Fibroblast of skin of left quadriceps (primary cell): ENCODE measurements at places on chromosomes 12 and 14.

- DNase-seq = no peak
These were observed 2.4 kb upstream of the NKX2-1 start for GRCh38 chr14:36522347-36522971.

GRCh38 chr14:64217308-64217707 lies 76.9 kb downstream of the ESR2 start:
- no peak for DNase-seq

- peak; percentile 88 for DNase-seq
These were observed 35.7 kb upstream of the EML1 start for GRCh38 chr14:99757331-99758070.

DNA sequence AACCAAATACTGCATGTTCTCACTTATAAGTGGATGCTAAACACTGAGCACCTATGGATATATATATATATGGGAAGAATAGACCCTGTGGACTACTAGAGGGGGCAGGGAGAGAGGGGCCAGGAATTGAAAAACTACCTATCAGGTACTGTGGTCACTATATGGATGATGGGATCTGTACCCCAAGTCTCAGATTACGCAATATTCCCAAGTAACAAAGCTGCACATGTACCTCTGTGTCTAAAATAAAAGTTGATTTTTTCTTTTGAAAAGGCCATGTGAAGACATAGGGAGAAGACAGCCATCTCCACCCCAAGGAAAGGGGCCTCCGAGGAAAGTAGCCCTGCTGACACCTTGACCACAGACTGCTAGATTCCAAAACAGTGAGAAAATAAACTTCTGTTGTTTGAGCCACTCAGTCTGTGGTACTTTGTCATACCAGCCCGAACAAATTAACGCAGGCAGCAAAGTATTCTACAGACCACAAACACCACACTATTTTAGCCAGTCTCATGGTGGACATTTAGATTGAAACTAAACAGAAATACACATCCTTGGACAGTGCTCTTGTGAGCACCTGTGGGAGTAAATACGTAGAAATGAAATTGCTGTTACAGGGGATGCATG lies 197.1 kb downstream of the EFCAB11 start:
- no peak for DNase-seq

DNA sequence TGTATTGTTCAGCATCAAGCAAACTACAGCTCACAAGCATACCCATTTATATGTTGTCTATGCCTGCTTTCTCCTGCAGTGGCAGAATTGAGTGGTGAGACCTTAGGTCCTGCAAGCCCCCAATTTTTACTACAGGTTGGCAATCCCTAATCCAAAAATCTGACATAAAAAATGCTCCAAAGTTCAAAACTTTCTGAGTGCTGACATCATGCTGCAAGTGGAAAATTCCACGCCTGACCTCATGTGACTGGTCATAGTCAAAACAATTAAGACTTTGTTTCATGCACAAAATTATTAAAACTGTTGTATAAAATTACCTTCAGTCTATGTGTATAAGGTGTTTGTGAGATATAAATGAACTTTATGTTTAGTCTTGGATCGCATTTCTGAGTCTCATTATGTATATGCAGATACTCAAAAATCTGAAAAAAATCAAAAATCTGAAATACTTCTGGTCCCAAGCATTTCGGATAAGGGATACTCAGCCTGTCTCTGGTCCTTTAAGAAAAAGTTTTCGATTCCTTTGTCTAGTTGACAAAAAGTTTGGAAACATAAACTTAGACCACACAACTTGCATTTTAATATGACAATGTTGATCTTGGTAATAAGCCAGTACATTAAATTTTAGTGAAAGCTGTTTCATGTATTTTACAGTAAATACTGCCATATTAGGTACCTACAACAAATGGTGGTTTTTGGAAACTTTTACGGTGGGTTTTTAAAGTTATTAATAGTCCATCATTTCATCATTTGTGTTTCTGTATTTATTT lies 81.5 kb downstream of the AEBP2 start:
- DNase-seq = no peak

- DNase-seq = peak; percentile 48
These were observed at the start of gene MAP1LC3B2 for GRCh38 chr12:116559162-116559935. Gene MAP1LC3B2, plus strand, starts transcription at chr12:116559381. Its CDS starts 16,562 bp downstream, at chr12:116575943.

DNA sequence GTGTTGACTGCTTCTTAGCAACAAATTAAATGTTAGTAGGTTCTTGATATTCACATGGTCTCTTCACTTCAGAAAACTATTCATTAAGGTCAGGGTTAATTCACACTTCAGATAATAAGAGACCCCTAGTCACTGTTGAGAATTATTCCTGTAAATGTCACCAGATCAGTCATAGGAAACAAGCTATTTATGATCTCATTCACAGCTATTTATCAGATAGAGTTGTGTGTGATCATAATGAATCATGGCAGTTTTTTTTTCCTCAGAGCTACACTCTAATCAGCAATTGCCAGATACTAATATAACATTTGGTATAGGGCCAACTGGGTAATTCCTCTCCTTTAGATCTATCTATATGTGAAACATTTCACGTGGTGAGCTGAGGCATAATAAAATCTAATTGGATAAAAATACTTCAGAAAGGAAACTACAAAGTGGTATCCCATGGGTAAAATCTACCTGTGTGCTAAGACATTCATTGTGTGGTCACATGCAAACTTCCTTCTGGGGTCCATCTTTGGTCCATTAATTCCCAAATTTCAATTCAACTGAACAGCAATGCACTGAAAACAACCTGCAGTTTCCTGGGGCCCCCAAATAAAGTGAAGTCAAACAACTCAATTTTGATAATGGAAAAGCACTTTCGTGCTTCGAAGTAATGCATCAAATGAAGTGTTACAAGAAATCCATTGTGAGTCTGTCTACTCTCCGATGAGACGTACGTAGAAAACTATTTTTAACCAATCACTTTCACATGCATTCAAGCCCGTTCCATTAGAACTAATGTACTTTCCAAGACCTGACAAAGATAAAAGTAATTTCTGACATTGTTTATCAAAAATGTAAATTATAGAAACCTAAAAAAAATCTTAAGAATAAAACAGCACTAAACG lies 197.0 kb downstream of the ACSS3 start:
- DNase-seq = no peak

GRCh38 chr12:11961686-11962085 lies 109.1 kb upstream of the BCL2L14 start:
- DNase-seq = no peak

DNA sequence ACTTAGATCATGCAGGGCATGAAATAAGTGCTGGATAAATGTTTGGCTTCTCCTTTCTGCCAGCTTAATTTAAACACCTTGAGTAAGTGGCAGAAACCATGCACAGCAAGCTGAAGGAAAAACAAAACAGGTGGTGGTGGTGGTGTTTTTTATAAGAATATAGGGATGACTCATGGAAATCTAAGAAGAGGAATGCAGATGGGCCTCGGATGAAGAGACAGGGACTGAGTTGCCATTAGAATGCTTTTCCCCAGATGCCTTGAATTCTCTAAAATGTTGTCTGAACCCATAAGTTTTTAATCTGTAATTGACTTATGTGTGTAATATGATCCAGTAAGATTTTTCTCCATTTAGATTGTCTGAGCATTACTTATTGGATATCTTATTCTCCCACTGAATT lies 93.1 kb upstream of the ZDHHC17 start:
- peak; percentile 87 for DNase-seq

DNA sequence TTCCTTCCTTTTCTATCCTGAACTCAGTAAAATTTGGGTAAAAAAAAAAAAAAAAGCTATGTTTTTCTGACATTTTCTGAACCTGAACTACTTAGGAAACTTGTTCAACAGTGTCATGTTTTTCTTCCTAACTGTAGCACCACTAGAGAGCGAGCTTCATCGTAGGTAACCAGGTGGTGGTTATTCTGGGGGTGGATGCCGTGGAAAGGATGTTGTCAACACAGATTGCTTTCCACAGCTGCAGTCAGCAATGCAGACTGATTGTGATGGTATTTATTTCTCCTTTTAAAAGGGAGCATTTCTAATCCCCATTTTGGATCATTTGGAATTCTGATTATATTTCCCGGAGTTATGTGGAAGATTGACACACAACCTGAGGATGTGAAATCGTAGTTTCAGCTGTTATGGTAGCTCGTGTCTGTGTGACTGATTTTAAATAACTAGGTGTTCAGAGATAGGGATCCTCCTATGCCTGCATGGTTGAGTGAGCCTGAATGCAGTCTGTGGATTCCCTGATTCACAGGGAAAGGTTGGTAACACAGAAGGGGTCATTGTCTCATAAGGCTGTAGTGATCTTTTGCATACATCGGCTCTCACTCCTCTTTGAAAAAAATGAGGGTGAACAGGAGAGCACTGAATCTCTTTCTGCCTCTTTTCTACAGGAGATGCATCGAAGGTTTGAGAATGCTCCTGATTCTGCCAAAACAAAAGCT lies 113.2 kb downstream of the ERC1 start:
- DNase-seq = no peak

- DNase-seq = no peak
These were observed 2.4 kb downstream of the CEP83 start for GRCh38 chr12:94457311-94457710.

DNA sequence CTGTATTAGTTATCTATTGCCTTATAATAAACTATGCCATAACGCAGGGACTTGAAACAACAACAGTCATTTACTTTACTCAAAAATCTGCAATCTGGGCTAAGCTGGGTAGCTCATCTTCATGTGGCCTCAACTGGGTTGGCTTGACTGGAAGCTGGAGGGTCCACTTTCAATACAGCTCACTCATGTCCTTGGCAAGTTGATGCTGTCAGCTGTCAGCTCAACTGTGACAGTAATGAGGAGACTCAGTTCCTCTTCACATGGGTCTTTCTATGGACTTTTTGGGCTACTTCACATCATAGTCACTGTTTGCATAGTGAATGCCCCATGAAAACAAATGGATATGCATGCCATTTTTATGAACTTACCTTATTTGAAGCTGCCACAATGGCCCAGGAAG lies 33.6 kb upstream of the STRAP start:
- DNase-seq = no peak

- no peak for DNase-seq
These were observed 185.5 kb upstream of the FAR2 start for GRCh38 chr12:28963554-28963953.

GRCh38 chr14:53183056-53183455 lies 29.9 kb upstream of the DDHD1 start:
- no peak for DNase-seq

DNA sequence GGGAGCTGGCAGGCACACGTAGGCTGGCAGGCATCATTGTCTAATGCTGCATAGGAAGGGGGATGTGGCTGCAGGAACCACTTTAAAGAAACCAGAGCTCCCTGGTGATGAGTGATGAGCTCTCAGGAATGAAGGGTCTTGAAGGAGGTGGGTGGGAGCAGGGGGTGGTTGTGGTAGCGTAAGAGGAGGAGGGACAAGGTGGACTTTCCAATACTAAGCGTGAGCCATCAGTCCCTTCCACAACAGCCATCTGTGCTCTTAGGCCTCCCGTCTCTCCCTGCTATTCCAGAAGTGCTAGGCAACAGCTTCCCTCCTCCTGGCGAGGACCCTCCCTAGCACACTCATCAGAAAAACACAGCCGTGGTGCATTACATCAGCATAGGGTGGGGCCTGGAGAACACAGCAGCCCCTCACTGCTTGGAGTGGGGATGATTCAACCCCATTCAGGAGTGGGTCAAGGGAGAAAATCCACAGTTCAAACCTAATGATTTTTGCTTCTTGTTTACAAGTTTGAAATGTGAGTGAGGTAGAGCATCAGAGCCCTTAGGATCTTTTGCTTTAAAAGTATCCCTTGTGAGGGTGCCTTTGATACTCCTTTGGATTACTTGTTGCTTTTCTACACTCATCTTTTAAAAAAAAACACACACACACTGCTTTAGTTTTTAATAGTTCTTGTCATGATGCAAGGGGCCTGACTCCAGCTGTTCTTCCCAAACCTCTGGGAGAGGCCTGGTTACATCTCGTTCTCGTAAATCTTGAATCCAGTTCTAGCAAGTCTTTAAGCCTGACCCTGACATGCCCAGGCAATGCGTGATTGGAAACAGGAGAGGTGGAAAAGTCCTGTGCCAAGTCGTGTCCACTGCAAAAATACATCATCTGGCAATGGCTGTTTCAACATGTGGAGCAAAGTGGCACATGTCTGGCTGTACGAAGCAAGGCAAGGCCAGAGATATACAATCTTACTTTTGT lies 356.4 kb upstream of the DDHD1 start:
- no peak for DNase-seq

DNA sequence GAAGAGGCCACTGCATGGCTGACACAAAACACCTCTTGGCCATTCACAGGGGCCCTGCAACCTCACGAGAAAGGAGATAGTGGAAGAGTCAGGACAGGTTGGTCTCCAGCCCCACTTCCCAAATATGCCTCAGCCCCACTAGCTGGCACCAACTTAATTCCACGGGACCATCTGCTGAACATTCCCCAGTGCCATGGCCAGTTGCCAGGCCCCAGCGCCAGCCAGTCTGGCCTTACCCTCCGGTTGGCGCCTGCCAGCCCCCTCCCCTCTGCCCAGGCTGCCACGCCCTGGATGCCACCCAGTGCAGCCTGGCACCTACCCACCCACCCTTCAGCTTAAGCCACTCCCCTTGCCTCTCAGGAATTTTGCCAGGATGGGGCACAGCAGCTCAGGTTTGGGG lies 21.2 kb upstream of the HSPB8 start:
- no peak for DNase-seq
